ENCODE measurements at places on chromosomes 3 and 15.
A peak's percentile ranks its signal among the peaks of the same experiment; 100 is the strongest.

DNA sequence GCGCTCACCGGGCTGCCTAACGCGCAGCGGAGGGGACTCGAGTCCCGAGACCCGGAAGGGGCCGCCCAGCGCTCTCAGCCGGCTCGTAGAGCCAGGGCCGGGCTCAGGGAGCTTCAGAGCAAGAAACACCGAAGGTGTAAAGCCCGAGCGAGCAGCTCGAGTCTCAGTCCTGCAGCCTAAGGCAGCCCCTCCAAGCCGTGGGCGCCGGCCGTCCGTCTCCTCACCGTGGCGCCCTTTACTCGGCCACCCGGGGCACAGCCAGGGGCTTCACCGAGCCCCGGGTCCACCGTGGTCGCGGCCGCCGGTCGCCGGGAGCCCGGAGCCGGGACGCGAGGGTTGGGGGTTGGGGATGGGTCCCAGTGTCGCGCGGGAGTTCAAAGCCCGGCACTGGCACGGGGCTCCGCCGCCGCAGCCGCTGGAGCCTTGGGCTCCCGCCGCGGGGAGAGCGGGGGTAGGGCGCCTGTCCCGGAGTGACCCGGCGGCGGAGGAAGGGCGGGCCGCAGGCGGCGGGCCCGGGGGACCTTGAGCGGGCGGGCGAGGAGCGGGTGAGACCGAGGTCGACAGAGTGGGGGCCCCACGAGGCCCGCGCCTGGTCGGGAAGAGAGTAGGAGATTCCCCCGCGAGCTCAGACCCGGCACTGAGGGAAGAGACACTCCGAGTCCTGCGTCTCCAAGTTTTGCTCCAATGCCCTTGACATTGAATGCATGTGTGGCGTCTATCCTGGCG is 26.9 kb upstream of the THRB start:
- DNase-seq: no peak

- no peak for DNase-seq
Measured at GRCh38 chr15:71239592-71240364, 124.5 kb downstream of the THSD4 start.

GRCh38 chr3:175267121-175267531 is 408.0 kb downstream of the NAALADL2 start:
- DNase-seq: no peak

GRCh38 chr3:72558001-72558400 is 290.2 kb downstream of the SHQ1 start:
- DNase-seq: no peak

- DNase-seq: no peak
Measured at GRCh38 chr15:77738441-77739302, 106.0 kb upstream of the LINGO1 start.

DNA sequence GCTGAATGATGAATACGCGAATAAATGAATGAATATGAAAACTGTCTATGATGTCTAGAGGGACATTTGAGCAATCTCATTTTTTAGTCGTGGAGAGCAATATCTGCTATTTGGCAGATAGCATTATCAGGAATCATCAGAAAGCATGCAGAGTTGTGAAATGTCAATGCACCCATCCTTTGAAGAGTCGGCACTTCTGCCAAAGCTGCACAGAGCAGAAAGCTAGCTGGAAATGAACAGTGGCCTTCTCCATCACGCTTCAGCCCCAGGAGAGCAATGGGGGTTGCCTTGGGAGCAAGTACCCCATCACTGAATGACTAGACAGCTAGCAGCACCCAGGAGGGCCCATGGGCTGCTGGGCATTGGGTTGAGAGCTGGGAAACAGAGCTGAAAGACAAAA is 69.1 kb upstream of the PROK2 start:
- DNase-seq: no peak

GRCh38 chr15:83753872-83754493 is 100.1 kb downstream of the ADAMTSL3 start:
- DNase-seq: no peak

- DNase-seq: peak; percentile 81
Measured at GRCh38 chr3:63818282-63819150, 583 bp upstream of the C3orf49 start.

DNA sequence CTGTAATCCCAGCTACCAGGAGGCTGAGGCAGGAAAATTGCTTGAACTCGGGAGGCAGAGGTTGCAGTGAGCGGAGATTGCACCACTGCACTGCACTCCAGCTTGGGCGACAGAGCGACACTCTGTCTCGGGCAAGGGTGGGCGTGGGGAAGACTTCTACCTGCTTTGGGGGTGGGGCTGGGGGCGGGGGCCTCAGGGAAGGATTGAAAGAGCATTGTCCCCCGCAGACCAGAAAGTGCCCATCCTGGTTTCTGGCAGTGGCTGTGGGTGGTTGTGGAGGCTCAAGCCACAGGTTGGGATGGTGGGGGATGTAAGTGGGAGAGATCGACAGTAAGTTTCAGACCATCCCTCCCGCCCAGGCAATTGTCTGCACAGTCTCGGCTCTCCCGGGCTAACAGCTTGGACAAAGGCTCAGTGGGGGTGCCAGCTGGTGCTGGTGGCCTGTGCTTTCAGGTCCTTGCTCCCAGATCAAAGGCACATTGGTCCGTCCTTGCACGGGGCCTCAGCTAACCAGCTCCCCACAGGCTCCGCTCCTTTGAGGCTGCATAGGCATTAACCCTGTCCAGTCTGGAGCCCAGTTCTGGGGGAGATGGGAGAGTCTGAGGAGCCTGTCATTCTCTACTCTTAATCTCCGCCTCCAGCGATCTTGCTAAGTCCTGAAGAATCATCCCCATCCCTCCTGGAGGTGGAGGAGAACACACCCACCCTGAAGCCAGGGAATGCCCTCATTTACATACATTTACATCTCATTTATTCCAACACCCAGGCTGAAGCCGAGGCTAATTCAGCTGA is 8.6 kb downstream of the SCN5A start:
- DNase-seq: peak; percentile 45

DNA sequence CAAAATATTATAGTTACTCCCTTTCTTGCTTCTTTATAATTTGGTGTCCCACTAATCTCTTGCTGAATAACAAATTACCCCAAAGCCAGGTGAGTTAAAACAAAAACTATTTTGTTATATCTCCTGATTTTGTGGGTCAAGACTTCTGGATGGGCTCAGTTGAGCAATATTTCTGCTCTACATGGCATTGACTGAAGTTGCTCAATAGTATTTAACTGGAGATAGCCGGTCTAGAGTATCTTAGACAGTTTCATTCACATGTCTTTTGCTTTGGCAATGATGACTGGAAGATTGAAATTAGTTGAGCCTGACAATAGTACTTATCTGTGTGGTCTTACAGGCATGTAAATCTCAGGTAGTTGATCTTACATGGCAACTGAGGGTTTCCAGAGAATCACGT is 51.0 kb upstream of the TP63 start:
- no peak for DNase-seq

GRCh38 chr3:67059443-67059842 is 61.3 kb downstream of the KBTBD8 start:
- no peak for DNase-seq

DNA sequence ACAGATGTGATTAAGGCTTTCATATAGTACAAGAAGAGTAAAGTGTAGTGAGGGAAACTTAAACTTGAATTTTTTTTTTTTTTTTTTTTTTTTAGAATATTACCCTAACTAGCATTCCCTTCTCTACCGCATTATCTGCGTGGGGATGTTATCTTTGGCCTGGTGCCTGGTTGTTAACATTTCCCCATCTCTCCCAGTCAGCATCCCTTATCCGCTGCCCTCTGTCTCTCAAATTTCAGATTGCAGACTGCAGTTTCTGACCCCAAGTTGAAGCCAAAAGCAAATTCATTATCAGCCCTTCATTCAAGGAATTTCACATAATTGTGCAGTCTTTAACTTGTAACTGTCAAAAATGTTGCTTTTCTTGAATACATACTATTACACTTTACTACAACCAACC is 353.0 kb downstream of the PLOD2 start:
- no peak for DNase-seq

DNA sequence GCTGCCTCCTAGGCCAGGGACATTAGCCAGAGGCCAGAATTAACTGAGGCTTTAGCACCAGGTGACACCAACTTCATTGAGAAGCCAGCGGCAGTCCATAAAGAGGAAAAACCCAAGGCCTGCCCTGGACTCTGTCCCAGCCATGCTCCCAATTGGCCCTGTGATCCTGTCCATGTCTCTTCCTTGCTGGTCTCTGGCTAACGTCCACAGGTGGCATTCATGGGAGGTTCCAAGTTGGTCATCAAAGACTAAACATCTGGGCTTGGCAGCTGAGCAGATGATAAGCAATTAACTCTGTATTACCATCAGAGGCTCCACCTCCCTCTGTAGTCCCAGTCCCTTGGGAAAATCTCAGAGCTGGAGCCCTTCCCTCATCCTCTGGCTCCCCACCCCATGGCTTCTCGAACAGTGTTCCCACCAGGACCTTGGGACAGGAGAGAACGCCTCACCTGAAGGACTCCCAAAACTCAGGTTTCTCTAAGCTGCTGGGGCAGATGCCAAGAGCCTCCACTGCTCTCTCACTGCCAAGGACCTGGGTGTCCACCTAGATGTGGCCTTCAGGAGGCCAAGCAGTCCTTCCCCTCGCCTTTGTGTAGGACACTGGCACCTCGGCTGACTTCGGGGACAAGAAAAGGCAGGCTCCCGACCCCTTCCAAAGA is 40.4 kb downstream of the GOLGA6A start:
- DNase-seq: no peak

DNA sequence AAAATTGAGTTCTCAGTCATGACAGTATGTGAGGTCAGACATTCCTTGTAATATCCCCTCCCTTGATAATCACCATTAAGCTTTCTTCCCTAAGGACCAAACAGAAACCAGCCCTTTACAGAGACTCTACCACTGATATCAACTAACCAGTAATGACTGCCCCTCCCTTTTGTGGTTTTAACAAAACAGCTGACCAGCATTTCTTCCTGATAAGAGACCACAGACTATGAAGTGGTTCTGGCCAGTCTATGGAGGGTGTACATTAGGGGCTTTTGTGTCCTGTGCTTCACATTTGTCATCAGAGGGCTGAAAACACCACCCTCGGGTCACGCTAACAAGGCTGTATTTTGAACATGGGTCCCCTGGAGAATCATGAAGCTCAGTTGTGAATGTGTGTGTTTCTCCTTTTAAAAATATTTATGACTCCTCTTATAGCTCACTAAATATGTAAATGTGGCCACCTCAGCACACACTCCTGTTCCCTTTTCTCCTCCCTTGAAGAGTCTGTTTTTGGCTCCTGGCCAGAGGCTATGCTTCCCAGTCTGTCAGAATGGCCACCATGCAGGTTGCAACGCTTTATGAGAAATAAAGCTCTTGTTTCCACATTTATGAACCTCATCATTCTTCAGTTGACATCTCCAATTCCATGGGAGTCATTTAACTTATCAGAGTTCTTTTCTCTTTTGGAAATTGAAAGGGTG is 239.3 kb downstream of the CPNE4 start:
- no peak for DNase-seq

- no peak for DNase-seq
Measured at GRCh38 chr15:68201879-68202261, 3.3 kb downstream of the CALML4 start.

- no peak for DNase-seq
Measured at GRCh38 chr3:41653571-41654239, 308.2 kb downstream of the ULK4 start.

GRCh38 chr3:159139326-159139725 is 337.5 kb downstream of the MFSD1 start:
- no peak for DNase-seq

DNA sequence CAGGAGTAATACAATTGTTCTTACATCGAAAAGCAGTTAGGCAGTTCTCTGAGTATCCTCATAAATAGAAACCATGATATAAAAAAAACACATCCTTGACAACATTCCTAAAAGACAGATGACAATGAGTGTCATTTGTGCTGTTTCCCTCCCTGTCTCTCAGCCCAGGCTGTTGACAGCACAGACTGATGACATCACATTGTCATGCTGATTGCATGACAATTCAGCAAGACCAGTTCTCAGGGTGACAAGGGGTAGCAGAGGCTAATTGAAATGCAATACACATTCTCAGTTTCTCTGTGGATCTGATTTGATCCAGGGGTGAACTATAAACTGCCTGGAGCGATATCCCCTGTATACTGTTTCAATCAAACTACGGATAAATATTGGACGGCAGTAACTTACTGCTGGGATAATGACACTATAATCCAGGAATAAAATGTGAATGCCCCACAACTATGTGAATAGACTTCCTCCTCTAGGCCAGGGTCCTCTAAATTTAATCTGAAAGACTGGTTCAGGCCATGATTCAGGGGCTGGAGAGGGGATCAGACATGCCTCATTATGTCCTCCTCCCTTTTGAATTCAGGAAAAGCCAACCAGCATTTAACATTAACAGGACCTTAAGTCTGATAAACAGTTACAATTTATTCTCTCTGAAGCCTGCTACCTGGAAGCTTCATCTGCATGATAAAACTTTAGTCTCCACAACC is 16.7 kb upstream of the EIF1B start:
- no peak for DNase-seq
